ENCODE measurements at places on chromosomes 11 and 22.

DNA sequence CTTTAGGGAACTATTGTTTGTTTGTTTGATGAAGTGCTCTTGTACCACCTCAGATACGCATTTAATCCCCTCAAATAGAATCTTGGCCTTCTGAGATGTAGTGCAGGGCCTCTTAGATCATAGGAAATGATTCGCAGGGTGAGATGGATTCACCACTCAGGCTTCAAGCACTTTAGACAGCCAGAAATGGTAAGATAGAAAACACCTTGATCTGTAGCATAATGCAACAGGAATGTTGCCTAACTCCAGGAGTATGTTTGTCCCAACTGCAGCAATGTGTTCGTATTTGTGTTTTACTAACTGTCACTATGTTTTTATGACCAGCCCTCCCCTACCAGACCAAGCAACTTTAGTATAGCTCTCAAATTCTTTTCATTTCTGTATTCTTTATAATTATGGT lies 761.2 kb downstream of the NELL1 start:
- DNase-seq = no peak

GRCh38 chr11:2930704-2931419 lies 1.6 kb upstream of the PHLDA2 start:
- DNase-seq = no peak

DNA sequence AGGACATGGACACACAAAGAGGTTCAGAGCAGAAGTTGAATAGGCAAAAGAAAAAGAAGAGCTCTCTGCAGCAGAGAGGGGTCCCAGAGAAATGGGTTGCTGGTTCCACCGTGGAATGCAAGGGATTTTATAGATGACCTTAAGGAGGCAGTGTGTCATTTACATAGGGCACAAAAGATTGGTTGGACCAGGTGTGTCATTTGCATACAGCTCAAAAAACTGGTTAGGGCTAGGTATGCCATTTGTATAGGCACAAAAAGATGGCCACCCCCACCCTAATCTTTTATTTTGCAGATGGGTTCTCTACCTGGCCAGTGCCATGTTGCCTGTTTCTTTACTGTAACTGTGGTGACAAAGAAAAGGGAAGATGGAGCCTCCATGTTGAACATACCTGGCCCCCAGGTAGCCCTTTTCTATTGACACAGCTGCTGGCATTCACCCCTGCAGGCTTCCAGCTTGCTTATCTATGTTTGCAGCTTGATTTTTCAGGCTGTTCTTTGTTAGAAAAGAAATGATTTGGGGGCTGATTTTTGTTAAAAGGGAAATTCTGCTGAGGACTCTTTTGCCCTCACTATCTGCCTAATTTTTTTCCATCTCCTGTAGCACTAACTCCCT lies 3.1 kb upstream of the CAVIN3 start:
- DNase-seq = no peak

DNA sequence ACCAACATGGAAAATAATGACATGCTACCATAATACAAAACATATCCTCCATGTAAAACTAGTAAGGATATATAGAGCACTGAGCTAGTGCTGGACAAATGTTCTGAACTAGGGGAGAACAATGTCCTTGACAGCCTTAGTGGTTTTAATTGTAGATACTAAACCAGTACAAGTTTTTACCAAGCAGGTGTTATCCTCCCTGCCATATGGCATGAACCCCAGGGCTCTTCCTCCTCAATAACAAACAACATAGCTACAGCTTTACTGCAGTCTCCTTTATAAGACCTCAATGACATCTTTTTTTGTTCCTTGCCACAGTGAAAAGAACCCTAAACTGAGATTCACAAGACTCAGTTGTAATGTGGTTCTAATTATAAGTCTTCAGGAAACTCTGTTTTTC lies 70.2 kb upstream of the GDPD4 start:
- no peak for DNase-seq

DNA sequence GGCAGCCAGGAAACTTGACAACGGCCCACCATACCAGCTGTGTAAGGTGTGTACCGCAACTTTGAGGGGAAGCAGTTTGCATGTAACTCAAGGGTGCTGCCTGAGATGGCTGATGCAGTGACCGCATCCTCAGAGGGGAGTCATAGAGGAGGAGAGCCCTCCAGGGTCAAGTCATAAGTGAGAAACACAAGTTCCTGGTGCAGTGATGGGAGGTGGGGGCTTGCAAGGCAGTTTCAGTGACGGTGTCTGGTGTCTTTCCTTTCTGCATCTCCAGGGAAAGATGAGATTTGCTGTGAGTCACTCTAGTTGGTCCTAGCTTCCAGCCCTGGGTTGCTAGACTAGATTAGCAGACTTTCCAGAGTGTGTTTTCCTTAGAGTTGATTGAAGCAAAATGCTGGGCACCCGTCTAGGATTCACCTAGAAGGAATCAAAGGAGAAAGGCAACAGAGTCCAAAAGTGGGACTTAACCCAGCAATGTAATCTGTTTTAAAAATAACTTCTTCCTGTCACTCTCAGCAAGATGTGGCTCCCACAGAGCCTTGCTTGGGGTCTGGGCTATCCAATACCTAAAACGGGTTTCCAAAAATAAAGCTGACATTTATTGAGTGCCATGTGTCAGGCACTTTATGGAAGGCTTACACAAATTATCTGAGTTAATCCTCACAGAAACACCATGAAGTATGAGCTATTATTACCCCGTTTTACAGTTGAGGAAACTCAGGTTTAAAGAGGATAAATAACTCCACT lies 265.4 kb upstream of the PLET1 start:
- DNase-seq = no peak

DNA sequence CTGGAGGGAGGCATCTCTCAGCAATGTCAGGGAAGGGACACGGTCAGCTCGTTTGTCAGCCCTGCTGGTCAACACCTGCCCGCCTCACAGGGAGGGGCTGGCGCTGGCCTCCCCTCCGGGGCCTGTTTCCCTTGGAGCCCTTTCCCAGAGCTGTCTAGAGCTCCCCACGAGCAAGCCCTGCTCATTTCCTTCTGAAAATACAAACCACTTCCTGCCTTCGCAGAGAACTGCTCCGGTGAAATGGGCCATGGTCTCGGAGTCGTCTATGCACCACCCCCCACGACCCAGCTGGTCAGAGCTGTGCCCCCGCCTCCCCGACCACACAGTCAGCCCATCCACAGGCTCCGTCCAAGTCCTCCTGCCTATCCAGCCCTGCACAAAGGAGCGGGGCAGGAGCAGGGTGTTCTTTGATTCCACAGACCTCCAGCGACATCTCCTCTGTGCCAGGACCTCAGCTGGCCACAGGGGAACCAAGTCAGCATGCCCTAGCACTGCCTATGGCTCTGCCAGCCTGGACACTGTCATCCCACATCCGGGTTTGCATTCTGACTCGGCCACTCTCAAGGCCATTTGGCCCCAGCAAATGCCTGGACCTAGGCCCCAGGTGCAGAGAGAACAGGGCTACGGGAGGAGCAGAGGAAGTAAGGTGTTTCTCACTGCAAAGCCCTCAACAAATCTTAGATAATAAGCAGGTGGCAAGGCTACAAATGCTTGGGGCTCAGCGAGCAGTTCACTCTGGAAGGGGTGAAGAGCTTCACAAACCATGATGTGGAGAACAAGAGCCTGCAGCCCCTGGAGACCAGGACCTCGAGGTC lies 82.1 kb upstream of the WNT11 start:
- no peak for DNase-seq

DNA sequence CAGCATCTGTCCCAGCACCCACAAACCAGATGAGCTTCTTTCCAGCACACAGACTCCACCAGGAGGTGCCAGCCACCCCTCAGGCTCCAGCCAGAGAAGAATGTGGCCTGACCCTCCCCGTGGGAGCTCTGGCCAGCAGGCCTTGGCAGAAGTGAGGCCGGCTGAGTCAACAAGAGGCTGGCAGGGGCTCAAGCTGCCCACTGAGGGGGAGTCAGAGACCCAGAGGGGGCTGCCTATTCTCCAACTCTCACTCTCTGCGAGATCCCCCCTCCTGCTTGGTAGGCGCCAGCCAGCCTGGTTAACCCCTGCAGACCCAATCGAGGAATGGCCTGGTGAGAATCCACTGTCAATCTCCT lies 10.6 kb upstream of the CDC42EP1 start:
- peak; percentile 74 for DNase-seq

DNA sequence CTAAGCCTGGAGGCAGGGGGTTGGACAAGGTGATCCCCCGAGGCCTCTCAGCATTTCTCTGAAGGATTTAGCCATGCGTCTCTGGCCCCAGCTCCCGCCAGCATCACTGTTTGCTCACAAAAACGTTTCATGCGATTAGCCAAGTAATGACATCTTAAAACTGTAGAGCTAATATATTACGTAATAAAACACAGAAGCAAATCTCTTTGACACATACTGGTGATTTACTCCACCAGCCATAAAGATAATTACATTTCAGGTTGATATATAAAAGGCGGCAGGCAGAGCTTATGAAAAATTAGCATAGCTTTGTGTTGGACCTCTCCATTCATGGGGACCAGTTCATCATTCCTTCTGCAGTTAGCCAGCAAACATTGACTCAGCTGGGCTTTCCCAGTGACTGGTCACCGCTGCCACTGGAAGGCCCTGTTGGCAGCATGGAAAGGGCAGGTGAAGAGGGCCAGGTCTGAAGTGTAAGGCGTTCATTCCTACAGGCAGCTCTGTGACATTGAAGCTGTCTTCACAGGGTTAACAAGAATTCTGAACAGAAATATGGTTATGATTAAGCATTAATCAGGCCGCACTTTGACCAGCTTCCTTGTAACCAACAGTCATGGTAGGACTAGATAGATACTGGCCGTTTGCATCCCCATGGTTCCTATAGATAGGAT lies 150.3 kb downstream of the NECTIN1 start:
- no peak for DNase-seq

- DNase-seq = no peak
Observed at GRCh38 chr11:96033599-96033998, 109.7 kb upstream of the MTMR2 start.

DNA sequence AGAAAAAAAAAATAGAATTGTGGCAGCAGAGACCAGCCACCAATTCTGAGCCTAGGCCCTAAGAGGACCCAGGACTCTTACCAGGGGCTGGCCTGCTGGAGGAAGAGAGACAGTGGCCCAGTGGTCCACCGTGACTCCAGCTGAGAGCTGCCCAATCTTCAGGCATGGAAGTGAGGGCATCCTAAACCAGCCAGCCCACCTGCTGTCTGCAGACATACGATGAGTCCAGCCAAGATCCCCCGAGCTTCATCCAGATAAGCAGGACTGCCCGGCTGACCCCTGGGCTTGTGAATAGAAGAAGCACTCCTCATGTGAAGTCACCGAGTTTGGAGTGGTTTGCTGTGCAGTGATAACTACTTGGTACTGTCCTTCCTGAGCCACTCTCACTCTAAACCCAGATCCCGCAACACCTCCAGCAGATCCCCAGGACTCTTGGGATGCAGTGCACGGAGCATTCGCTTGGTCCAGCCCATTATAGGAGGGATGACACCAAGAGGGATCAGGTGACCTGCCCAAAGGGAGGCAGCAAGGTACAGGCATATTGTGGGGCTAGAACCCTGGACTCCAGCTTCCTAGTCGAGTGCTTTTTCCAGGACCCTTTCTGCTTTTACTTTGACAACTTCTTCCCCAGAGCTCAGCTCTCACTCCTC lies 41.7 kb upstream of the FGF3 start:
- DNase-seq = no peak

- no peak for DNase-seq
Observed at GRCh38 chr11:109306322-109306721, 115.7 kb upstream of the C11orf87 start.

DNA sequence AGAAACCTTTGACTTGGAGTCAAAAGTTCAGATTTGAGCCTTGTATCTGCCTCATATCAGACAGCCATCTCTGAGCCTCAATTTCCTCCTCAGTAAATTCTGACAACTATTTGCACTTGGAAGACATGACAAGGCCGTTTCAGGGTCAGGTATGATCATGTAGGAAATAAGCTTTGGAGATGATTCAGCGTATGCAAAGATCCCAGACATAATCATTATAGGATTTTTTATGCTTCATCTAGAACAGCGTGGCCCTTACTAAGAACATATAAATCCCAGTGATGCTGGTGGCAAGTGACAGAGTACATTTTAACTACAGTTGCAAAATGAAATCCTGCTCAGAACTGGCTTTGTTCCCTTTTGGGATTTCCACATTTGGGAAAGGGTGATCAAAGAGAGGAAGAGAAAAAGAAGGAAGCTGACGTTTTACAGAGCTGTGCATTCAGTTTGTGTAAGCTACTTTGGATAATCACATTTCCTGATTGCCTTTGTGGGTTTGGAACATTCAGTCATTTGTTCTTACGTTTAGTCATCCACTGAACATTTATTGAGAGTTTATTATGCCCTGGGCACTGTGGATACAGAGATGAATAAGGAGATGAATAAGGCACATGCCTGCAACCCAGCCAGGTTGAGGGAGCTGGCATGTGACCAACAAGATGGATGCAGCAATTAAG lies 81.9 kb upstream of the HEPHL1 start:
- DNase-seq = no peak

GRCh38 chr11:63537293-63538101 lies 889 bp downstream of the PLAAT4 start:
- peak; percentile 66 for DNase-seq

DNA sequence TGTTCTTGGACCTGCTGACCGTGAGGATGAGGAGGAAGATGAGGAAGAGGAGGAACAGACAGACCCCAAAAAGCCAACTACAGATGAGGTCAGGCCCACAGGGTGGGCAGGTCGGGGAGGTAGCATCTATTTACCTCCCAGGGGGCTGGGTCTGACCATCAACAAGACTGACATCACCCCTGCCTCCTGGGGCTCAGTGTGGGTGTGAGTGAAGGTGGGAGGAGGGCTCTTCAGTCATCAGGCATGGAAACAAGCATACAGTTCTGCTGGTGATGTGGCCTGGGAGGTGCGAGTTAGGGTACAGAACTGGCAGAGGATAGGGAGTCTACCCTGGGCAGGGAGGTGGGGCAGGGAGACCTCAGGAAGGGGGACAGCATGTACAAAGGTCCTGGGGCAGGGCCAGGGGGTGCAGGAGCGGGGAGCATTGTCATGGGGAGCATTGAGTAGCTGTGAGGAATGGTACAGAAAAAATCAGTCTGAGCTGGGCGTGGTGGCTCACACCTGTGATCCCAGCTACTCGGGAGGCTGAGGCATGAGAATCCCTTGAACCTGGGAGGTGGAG lies 8.9 kb downstream of the PLCB3 start:
- no peak for DNase-seq

Data from right forelimb (tissue), 1 donor.